ENCODE measurements at places on chromosomes 4 and X.

GRCh38 chrX:150256297-150256650 is 106.8 kb upstream of the MAMLD1 start:
- no peak for DNase-seq

GRCh38 chr4:74044677-74045076 is 6.2 kb upstream of the CXCL3 start:
- DNase-seq: no peak

GRCh38 chr4:2761035-2761923 is 5.1 kb upstream of the TNIP2 start:
- no peak for DNase-seq

DNA sequence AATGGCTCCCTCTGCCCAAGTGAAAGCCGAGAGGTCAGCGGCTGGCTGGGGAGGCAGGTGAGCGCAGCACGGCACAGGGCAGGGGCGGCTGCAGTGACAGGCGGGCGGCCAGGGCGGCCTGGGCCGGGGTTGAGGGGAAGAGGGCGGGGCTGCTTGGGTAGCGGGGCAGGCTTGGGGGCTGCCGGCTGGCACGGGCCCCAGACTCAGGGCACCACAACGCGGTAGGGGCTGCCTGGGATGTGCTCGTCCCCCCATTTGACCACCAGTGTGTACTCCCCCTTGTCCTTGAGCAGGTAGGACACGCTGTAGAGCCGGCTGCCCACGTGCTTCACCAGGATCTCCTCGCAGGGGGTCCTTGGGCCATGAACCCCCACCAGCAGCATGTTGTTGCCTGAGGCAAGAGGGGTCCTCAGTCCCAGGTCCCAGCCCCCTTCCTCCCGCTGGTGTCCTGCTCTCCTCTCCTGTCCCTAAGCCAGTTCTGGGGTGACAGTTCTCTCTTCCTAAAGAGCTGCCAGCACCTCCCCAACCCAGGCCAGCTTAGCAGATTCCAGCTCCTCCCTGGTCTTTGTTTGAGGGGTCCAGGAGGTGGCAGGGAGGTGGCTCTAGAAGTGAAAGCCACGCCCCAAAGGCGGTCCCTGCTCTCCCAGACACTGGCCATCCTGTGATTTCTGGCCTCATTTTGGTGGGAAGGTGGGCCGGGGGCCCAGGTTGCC is 25.6 kb downstream of the FLNA start:
- no peak for DNase-seq

DNA sequence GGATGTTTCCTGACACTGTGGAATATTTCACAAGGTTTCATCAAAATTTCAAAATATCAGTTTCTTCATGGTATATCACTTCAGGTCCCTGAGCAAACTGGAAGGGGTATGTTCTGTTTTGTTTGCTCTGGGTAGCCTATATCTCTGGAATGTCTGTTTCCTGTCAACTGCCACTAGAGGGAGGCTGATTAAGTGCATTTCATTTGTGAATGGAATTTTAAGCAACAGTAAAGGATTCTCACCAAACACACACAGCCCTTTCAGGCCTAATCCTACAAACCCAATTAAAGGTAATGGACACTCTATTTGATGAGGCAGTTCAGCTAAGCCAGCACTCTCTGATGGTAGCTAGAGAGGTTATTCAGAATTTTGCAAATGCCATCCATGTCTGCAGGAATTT is 307.1 kb downstream of the TEX13A start:
- no peak for DNase-seq

DNA sequence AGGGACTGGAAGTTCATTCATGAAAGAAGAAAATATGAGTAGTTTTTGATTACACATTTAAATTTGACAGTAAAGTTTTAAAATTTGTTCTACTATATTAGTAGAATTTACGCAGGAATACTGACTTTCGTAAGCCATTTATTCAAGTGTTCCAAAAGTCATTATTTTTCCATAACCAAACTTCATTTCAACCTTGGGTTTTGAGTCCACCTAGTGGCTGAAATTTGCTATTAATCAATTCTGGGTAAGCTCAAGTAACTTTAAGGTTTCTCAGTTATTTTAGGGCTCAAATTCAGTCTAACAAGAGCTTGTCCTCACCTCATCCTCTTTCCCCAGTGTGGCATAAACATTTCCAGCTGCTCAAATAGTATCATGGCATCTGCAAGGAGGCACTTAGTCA is 175.4 kb downstream of the SH3BGRL start:
- no peak for DNase-seq

DNA sequence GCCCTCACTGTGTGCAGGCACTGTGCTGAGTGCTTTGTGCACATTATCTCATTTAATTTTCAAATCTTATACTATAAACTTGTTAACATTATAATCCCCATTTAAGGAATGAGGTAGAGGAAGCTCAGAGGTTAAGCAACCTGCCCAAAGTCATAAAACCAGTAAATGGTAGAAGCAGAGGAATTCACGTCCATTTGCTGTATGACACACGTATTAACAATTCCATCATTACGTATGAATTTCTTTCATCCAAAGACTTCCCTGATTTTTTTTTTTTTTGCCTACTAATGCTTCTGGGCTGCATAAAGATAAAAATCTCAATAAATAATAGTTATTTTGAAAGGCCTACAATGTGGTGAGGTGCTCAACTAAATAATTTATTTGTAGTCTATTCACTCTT is 64.5 kb upstream of the H2AZ1 start:
- no peak for DNase-seq

DNA sequence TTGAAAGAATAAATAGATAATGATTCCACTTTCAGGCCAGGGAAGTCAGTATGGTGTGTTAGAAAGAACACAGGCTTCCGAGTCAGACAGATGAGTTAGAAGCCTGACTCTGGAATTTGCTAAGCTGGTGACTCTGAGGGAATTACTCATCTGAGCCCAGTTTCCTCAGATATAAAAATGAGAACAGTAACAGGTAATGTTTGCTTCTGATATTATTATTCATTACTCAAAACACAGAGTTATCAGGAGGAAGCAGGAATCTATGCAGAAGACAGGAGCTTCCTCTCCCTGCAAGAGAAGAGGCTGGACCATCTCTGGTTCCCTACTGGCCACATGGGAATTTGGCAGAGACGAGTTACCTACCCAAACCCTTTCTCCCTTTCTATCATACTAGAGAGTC is 163.1 kb downstream of the EVC2 start:
- DNase-seq: no peak

DNA sequence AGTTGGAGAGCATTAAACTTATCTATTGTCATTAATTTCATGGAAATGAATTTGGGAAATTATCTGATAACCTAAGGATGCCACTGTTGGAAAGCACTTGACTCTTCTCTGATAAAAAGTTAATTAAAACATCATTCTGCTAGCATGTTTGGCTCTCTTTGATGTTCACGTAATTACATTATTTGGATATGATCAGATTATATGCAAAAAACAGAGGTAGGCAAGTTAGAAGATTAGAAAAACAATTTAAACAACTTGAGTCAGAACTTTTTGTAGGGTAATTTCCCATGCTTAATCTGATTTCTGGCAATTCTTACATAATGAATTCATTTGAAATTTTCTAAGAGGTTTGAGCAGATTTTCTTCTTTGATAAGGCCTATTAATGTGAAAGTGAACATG is 882.9 kb downstream of the TRAM1L1 start:
- no peak for DNase-seq

GRCh38 chrX:40483502-40483901 is 97.3 kb upstream of the ATP6AP2 start:
- no peak for DNase-seq

DNA sequence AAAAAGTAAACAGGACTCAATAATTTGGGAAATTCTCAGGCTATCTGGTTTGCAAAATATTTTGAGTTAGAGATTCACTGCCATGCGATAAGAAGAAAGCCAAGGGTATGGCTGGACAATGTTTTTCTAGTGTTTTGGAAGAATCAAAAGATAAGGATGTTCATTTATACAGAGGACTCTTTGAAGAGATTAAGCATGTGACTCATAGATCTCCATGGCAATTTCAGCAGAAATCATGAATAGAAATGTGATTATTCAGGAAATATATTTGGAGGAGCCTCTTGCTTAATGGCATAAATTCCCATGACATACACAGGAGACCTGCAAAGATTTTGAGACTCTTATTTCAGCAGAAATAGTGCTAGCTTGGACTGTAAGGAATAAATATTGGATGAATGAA is 16.7 kb upstream of the FRAS1 start:
- no peak for DNase-seq

GRCh38 chr4:174520660-174521059 is 1.6 kb downstream of the HPGD start:
- DNase-seq: no peak

GRCh38 chrX:262381-262909 is 18.7 kb upstream of the PLCXD1 start:
- DNase-seq: no peak

GRCh38 chr4:53987761-53988171 is 76.6 kb downstream of the CHIC2 start:
- DNase-seq: no peak

- no peak for DNase-seq
These were observed 9.6 kb downstream of the CC2D2A start for GRCh38 chr4:15479089-15479912.

GRCh38 chr4:48780865-48781214 is 761 bp upstream of the FRYL start:
- no peak for DNase-seq

- DNase-seq: no peak
These were observed 593 bp downstream of the ELF4 start for GRCh38 chrX:130109429-130110378.

DNA sequence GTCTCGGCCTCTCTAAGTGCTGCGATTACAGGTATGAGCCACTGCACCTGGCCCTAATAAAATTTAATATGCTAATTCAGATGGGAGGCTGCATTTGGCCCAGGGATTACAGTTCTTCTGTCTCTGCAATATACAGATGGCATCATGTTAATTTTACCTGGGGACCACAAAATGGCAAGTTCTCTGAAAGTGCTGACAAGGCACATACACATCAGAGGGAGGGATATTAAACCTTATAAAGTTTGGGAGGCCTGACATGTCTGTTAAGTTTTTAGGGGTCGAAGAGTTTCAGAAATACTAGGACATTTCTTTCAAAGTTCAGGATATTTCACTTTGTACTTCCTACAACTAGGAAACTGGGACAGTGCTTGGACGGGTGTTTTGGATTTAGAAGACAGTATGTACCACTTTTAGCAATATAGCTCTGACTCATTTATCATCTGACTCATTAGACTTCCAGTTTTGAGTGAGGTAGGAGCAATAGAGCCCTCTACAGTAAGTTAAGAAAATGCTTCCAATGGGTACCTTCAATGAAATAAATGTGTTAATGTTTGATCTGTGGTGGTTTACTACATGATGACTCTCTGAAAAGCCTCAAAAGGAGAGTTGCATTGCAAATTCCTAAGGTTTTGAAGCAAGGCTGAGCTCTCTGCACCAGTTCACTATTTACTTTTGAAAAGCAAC is 981.0 kb upstream of the HS3ST1 start:
- no peak for DNase-seq

- no peak for DNase-seq
These were observed 5.8 kb downstream of the SRPX2 start for GRCh38 chrX:100649550-100650356.

DNA sequence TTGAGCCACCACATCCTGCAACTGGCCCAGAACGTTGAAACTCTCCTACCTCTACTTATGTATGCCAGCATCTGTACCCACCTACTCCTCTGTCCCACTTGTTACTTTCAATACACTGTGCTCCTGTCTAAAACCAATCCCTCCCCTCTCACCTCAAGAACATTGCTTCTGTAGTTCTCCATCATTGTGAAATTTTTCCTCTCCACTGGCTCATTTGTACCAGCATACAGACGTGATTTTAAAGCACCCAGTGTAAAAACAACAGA is 25.5 kb upstream of the USO1 start:
- no peak for DNase-seq

DNA sequence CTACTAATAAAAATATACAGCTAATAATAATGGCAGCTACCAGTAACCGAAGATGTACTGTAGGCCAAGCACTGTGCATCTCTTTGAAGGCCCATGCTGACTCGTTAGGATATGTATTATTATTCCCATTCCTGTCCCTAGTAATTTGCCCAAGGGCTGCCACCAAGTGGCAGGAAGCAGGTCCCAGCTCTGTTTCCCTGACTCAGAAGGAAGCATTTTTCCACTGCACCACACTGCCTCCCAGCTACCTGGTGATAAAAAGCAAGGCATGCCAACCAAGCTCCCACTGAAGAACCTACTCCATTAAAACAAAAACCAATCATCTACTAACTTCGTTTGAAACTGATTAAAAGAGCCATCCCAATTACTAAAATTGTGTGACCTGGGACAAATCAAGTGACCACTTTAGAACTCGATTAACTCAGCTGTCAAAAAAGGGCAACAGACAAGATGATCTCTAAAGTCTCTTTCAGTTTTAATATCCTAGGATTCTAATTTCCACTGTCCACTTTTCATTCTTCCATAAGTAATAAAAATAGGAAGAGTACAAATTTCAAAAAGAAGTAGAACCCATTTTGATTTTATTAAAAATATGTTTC is 24.3 kb upstream of the PGM2 start:
- no peak for DNase-seq

GRCh38 chrX:108173874-108174273 is 82.3 kb downstream of the ATG4A start:
- no peak for DNase-seq

DNA sequence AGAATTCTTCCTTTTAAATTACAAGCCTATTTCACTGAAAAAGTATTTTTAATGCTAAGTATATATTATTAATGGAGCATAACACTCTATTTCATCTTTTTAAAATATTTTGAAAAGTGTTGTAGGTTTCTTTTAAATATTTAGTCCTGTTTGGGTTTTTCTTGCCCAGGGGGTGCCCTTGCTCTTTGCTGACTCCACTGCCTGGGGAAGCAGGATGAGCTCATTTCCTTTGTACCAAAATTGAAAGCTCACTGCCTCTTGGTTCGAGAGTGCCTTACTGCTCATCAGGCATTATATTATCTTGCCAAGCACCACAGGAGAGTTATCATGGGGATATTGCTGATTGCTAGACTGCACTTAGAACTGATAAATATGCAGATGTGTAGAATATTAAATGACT is 819.2 kb downstream of the PCDH18 start:
- no peak for DNase-seq

Measured in stimulated activated CD8-positive, alpha-beta memory T cell treated with anti-CD3 and anti-CD28 coated beads, Interleukin-15, amount 100 ng/mL, for 1 hour (primary cell).